ENCODE measurements at places on chromosomes 4 and X. TPM values are rescaled to one million over a fixed set of nuclear protein-coding genes. Genes with fewer than 3 reads are reported as not detected.

The GAGE12F gene
- not detected for total RNA-seq

The PCGF3 gene
- total RNA-seq: 28.7 TPM

The PPBP gene
- total RNA-seq: not detected

The LRIT3 gene
- under 0.01 TPM for total RNA-seq

The ZNF630 gene
- total RNA-seq: 0.98 TPM

The GNRHR gene
- total RNA-seq: not detected

The GAGE12E gene
- total RNA-seq: not detected

The TLR10 gene
- total RNA-seq: not detected

The GC gene
- not detected for total RNA-seq

The THAP9 gene
- 3.3 TPM for total RNA-seq

The SULT1E1 gene
- total RNA-seq: 0.37 TPM

The NWD2 gene
- not detected for total RNA-seq

The CT45A3 gene
- not detected for total RNA-seq

The NMU gene
- total RNA-seq: not detected
